ENCODE measurements at places on chromosomes 2 and 18.

- no peak for DNase-seq
Observed at GRCh38 chr2:10931710-10932255, 20.0 kb downstream of the KCNF1 start.

- DNase-seq = no peak
Observed at GRCh38 chr2:158993721-158994587, 25.5 kb downstream of the TANC1 start.

- no peak for DNase-seq
Observed at GRCh38 chr2:108938077-108938710, 50.8 kb downstream of the EDAR start.

- no peak for DNase-seq
Observed at GRCh38 chr2:237911363-237912017, 52.1 kb downstream of the RAMP1 start.

GRCh38 chr18:37717098-37717497, 151.5 kb upstream of the CELF4 start:
- DNase-seq = no peak

DNA sequence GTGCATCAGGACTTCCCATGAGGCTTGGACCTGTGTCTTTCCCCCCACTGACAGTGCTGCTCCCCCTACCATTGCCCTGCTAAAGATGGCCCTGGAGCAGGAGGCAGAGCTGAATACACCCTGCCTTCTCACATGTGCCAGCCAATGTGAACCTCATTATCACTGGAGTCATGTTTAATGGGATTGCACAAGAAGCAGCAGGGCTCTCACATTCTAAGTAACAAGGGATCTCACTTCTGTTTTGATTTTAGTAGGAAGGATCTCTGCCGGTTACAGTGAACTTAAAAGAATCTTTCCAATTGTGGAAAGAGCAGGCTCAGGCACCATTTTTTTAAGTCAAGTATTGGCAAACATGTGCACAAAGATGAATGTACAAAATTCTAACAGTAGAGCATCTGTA, 322.1 kb upstream of the MEX3C start:
- no peak for DNase-seq

DNA sequence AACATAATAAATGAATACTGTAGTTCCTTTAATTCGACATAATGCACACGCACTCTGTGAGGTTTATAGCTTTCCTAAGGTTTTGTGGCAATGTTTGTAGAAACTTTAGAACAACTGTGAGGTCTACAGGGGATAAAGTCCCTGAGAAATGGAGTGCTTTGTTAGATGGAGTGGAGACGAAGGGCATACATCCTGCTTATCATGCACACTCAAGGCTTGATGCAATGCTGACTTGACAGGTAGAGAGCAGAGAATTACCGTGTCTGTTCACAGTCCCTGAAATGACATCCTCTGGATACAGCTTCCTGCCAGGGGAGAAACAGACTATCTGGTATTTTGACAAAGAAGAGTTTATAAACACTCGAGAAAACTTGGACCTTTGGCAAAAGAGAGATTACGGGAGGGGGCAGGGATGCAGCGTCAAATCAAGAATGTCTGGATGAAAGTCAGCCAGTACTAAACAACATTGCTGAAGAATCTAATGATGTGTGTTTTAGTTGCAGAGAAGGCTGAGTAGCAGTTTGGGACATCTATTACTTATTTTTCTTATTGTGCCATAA, 766.9 kb upstream of the ZEB2 start:
- DNase-seq = no peak

DNA sequence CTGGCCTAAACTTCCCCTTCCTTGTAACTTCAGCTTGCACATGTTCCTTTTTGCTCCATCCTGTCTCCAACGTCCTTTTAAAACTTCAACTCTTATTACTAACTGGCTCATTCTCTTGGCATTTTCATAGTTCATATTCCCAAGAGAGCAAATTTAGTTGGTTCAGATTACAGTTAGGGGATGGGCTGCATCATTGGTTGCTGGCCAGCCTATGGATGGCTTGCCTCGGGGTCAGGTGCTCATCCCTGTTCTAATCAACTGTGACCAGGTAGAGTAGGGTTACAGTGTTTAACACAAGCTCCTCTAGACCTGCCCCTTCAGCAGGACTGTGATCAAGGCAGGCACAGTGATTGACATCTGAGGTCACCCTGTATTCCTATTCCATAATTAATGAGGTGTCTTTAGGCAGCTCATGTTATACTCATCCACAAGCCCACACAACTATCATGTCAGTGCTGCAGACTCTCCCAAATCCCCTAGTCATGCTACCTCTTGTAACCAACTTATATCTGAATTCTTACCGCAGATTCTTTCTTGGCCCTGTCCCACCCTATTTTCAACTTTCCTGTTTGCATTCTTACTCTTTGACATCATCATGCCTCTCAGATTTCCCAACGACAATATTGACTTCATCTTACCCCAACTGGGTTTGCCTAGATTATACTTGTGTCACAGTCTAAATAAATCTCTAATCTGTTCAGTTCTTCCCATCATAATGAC, 293.3 kb downstream of the MTX2 start:
- DNase-seq = no peak

GRCh38 chr18:21991081-21991534, 178.3 kb upstream of the GATA6 start:
- no peak for DNase-seq

DNA sequence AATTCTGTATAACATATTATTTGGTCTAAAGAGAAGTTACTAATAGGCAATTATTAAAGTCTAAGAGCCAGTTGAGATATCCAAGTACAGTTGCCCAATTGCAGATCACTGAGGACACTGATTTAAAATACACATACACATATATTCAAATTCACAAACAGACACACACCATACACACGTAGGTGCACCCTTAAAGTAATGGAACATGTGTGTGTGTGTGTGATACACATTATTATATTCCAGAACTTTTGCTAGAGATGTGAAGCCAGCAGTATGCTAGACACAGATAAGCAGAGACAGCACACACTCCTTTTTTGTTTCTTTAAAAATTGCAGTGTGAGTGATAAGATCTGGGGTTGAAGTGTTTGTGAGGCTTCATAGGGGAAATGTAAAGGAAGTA, 292.5 kb downstream of the CNTNAP5 start:
- DNase-seq = no peak

DNA sequence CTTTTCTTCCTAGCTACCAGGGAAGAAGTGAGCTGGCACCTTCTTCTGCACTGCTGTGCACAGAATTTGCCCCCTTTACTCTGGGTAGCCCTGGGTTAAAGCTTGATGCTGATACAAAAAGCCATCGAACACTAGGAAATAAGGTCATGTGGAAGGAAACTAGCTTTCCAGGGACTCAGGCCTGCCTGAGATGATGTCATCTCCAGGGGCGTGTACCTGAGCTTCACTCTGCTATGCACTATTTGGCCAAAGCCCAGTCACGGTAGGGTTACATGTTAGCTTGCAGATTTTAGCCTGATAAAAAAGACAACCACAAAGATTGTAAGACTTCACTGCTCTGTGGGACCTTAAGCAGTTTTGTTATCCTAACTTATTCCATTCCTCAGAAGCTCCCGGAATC, 20.4 kb downstream of the EDAR start:
- no peak for DNase-seq

GRCh38 chr2:23585273-23586170, 200.5 kb downstream of the KLHL29 start:
- no peak for DNase-seq

- no peak for DNase-seq
Observed at GRCh38 chr2:42979416-42979869, 187.1 kb upstream of the HAAO start.

GRCh38 chr2:31075941-31076590, 62.2 kb downstream of the GALNT14 start:
- DNase-seq = no peak

GRCh38 chr18:45724601-45725000, 620 bp downstream of the SLC14A1 start:
- DNase-seq = no peak

- DNase-seq = no peak
Observed at GRCh38 chr18:76824754-76825153, 2.4 kb downstream of the ZNF236 start.

DNA sequence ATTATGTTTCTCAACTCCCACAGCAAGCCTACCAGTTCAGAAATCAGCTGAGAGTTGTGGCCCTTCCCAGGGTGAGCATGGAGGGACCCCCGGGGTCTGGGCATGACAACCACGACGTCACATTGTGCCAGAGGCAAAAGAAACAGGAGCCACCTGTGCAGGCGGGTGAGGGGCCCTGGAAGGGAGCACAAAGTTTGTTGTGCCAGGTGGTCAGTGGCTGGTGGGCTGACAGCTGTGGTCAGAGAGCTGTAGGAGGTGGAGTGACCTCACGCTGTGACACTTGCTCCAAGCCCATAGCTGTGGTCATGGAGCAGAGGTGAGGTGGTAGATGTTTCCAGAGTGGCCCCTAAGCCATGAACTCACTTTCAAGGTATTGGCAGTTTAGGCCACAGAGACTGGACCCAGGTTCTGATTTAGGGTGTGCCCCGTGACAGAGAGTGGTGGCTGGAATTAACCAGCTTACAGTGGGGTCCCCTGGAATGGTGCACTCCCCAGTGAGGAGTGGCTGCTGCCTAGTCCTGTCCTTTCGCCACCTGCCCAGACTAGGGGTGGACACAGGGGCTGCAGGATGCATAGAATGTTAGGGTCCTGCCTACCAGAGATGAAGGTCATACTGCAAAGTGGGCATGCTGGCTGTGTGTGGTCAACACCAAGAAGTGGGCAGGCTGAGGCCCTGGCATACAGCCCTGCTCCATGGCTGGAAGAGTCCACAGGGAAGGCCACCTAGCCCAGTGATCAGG, 136.4 kb downstream of the GLI2 start:
- DNase-seq = no peak

GRCh38 chr2:197264332-197264731, 46.2 kb downstream of the ANKRD44 start:
- no peak for DNase-seq

DNA sequence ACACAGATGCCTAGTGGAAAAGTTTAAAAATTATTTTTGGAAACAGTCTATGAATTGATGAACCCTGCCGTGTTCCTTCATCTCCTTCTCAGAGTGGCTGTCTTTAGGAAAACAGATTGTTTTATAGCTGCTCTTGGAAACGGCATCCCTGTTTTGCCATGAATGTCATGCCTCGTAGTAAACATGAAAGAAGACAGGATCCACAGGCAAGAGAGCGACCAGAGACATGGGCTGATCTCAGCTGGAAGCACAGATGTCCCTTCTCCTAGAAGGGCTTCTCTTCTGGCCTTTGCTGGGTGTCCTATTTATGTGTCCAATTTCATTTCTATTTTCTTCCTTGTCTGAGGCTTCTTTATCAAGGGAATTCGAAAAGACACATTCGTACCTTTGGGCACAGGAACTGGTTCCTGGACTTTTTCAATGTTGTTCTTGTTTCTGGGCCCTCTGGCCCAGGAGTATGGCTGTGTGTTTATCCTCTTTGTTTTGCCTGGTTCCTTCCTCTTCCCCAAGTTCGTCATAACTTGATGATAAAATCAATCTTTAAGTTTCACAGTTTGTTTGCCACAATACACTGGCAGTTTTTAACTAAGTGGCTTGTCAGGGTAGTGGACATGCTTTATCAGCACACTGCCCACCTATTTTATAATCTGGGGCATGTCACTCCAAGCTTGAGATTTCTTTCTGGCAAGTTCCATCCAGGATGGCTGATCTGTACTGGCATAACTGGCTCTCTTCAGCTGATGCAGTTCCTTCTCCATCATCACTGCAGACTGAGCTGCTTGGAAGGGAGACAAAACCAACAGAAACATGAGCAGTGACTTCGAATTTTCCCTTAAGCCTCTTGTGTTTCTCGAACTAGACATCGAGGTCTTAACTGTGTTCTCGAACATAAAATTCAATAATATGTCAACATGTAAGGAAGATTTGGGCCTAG, 63.2 kb upstream of the MGAT4A start:
- no peak for DNase-seq

GRCh38 chr2:25372405-25373268, 30.9 kb upstream of the DNMT3A start:
- DNase-seq = no peak

DNA sequence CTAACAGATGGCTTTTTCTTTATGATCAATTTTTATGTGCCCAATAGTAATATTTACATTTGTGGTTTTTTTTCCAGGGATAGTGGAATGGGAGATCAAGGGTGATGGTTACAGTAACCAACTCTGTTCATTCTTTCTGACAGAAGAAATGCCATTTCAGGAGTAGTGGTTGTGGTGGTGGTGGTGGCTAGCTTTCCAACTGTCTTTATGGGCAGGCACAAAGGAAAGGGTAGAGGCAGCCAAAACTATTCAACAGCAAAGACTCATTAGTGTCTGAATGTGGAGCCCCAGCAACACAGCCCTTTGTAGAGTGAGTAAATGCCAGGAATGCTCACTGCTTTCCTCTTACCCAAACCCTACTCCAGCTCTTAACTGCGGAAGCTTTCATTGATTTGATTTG, 227.7 kb downstream of the RND3 start:
- no peak for DNase-seq

GRCh38 chr2:116416731-116417377, 1397.6 kb upstream of the DDX18 start:
- DNase-seq = no peak

GRCh38 chr2:149420053-149420963, 89.9 kb downstream of the LYPD6 start:
- no peak for DNase-seq

DNA sequence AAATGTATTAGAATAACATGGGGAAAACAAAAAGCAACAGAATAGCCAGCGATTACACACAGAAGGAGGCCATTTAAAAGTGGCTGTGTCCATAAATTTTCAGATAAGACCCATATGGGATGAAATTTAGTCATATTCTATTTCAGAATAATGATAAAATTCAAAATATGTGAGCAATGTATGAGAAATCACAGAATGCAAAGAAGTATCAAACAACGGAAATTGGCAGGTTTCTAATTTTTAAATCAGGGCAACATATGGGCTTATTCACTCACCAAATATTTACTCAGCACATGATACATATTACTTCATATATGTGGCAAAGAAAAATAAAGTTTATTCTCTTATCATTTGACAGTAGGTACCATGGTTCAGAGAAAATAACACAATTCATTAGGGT, 208.5 kb downstream of the GRB14 start:
- no peak for DNase-seq

GRCh38 chr18:36187193-36187825, at the start of gene MOCOS:
Gene MOCOS (plus strand): TSS chr18:36187497. CDS start chr18:36187540, 43 bp downstream.
- DNase-seq = peak; percentile 20

DNA sequence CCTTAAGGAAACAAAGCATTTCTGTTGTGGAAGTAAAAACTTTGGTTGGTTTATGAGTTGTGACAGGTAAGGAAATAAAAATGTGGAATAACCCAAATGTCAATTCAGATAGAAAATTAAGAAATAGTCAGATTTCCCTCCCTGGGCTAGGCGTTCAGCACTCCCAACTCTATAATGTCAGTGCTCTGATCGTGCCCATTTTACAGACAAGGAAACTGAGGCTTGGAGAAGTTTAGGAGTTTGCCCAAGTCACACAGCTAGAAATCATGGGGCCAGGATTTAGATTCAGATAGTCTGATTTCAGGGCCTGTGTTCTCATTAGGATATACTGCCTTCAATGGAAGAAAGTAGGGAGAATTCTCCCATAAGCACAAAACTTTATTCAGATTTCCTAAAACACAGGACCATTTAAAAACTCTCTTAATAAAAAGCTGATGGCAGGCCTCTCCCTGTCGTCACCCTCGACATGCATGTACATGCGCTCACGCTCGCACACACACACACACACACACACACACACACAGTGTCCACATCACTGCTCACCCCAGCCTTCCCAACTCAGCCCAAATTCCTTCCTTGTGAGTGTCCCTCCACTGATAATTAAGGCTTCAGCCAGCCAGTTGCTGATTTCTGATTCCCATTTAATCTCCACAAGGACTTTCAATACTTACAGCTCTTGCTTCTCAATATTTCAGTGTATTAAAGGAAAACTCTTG, 49.1 kb upstream of the SLC14A2 start:
- no peak for DNase-seq

- no peak for DNase-seq
Observed at GRCh38 chr2:86661333-86661732, 37.7 kb upstream of the RNF103 start.

Measured in cortex of kidney (tissue), 1 donor.